ENCODE measurements at places on chromosomes 6 and 20. TPM values are rescaled to one million over a fixed set of nuclear protein-coding genes. Genes with fewer than 3 reads are reported as not detected.

HLA-DQA1 gene
- not detected for total RNA-seq

VGLL2 gene
- not detected for total RNA-seq

DAAM2 gene
- 0.10 TPM for total RNA-seq

APCDD1L gene
- total RNA-seq: 0.38 TPM

SCRT2 gene
- not detected for total RNA-seq

PKIB gene
- total RNA-seq: 0.33 TPM

HLA-DRA gene
- not detected for total RNA-seq

LZTS3 gene
- 9.8 TPM for total RNA-seq

TMC2 gene
- total RNA-seq: not detected

CAP2 gene
- 0.48 TPM for total RNA-seq

All from vein endothelial cell (primary cell).